Activated naive CD8-positive, alpha-beta T cell treated with anti-CD3 and anti-CD28 coated beads, Interleukin-2, amount 10 ng/mL, durations not matched to agents 7 days and 5 days (primary cell): ENCODE measurements at places on chromosomes 7 and 10. TPM values are rescaled to one million over a fixed set of nuclear protein-coding genes. Genes with fewer than 3 reads are reported as not detected.

DNA sequence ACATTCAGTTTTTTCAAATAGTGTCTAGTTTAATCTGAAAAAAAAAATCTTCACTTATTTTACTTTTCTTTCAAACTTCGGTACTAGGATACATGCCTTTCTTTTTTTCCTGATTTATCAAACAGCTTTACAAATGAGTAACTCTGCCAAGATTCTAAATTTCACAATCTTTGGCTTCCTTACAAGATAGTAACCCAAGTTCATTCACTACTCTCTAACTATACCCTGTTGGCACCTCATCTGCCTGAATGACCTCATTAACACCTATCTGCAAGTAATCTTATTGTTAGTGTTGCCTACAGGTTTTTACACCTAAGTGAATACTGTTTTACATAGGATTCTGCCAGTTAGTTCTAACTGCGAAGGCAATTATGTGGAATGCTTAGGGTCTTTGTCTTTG is 159.8 kb downstream of the FOXP2 start:
- H3K27me3 ChIP-seq = no peaks in the 10 kb centered on the region
- no peak overlapping the region for H3K4me3 ChIP-seq
- no peak for DNase-seq
- no peaks in the 10 kb centered on the region for H3K4me1 ChIP-seq
- H3K36me3 ChIP-seq = no peaks in the 10 kb centered on the region

GRCh38 chr10:23331567-23332301 is 12.9 kb downstream of the C10orf67 start:
- no peaks in the 10 kb centered on the region for H3K4me1 ChIP-seq
- no peak overlapping the region for H3K4me3 ChIP-seq
- H3K27me3 ChIP-seq = peaks cover 3% of the 10 kb centered on the region
- peaks cover 4% of the 10 kb centered on the region for H3K36me3 ChIP-seq
- no peak overlapping the region for H3K27ac ChIP-seq

LRIT1 gene
- not detected for total RNA-seq

DNA sequence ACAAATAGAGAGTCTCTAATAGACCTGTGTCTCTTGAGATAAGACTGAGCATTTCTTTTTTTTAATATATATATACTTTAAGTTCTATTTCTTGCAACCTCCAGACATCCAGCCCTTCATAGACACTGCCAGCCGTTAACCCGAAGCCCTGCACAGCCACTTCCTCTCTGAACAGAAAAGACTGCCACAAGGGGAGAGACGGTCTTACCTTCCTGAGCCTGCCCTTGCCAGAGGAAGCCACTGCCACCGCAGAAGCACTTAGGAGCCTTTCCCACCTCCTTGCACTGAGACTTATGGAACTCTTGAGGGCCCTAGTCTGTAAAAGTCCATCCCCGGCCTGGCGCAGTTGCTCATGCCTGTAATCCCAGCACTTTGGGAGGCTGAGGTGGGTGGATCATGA is 31.8 kb upstream of the PRSS1 start:
- H3K4me1 ChIP-seq = peaks cover 52% of the 10 kb centered on the region
- H3K27ac ChIP-seq = peak overlapping the region; percentile 84
- H3K27me3 ChIP-seq = no peaks in the 10 kb centered on the region
- peaks cover 2% of the 10 kb centered on the region for H3K36me3 ChIP-seq
- H3K4me3 ChIP-seq = peak overlapping the region; percentile 77

DNA sequence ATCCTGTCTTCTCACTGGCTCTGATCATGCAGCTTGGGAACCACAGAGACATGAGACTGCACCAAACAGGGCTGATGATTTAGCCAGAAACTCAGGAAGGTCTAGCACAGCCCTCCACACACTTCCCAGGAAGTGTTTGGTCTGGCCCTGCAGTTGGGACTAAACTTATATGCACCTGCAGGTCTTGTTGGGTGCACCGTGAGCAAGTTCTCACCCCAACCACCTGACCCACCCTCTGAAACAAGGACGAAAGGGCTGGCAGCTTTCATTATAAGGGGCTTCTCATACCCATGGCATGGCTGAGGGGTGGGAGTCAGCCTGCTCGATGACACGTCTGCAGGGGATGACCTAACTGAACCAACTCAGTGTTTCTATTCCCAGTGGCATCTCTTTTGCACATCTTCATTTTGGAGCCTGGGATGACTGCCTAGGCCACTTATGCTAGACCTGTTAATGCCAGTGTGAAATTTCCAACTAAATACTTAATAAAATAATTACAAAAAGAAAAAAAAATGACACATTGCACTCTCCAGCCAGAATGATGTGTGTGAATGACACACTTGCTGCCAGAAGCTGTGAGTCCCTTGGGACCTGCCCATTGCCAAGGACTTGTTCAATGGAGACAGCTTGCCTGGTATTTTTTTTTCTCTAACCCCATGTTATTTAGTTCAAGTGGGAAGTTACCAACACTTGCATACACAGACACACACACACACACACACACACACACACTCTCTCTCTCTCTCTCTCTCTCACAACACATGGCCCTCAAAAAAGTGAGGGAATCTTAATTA is 102.6 kb downstream of the NEURL1 start:
- no peak overlapping the region for H3K4me3 ChIP-seq
- no peak for DNase-seq
- H3K36me3 ChIP-seq = no peaks in the 10 kb centered on the region
- H3K27ac ChIP-seq = no peak overlapping the region
- no peaks in the 10 kb centered on the region for H3K27me3 ChIP-seq

GRCh38 chr7:149638566-149639320 is 134.6 kb downstream of the ZNF467 start:
- no peak for DNase-seq
- H3K36me3 ChIP-seq = no peaks in the 10 kb centered on the region
- no peaks in the 10 kb centered on the region for H3K4me1 ChIP-seq
- no peak overlapping the region for H3K27ac ChIP-seq
- no peak overlapping the region for H3K4me3 ChIP-seq
- H3K27me3 ChIP-seq = peaks cover 6% of the 10 kb centered on the region

HOXA9 gene
- not detected for total RNA-seq

CPA4 gene
- total RNA-seq = not detected

DNA sequence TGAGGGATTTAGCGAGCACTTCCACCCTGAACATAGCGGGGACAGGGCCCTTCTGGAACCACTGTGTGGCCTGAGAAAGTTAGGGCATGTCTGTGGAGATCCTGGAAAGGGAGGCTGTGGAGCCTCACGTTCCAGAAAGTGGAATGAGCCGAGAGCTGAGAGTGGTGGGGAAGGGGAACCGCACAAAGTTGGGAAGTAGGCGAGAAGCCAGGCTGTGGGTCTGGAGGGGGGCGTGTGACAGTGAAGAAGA is 10.4 kb upstream of the PAX2 start:
- H3K4me3 ChIP-seq = peak overlapping the region; percentile 18
- no peak overlapping the region for H3K27ac ChIP-seq
- no peaks in the 10 kb centered on the region for H3K36me3 ChIP-seq

GRCh38 chr7:69190763-69191162 is 407.5 kb upstream of the AUTS2 start:
- no peaks in the 10 kb centered on the region for H3K27me3 ChIP-seq
- no peak overlapping the region for H3K27ac ChIP-seq
- H3K36me3 ChIP-seq = no peaks in the 10 kb centered on the region
- no peak overlapping the region for H3K4me3 ChIP-seq

GRCh38 chr10:96972264-96972663 is 140.2 kb downstream of the LCOR start:
- no peak overlapping the region for H3K27ac ChIP-seq
- H3K4me3 ChIP-seq = no peak overlapping the region
- H3K4me1 ChIP-seq = no peaks in the 10 kb centered on the region
- no peak for DNase-seq
- H3K36me3 ChIP-seq = peaks cover 3% of the 10 kb centered on the region

DNA sequence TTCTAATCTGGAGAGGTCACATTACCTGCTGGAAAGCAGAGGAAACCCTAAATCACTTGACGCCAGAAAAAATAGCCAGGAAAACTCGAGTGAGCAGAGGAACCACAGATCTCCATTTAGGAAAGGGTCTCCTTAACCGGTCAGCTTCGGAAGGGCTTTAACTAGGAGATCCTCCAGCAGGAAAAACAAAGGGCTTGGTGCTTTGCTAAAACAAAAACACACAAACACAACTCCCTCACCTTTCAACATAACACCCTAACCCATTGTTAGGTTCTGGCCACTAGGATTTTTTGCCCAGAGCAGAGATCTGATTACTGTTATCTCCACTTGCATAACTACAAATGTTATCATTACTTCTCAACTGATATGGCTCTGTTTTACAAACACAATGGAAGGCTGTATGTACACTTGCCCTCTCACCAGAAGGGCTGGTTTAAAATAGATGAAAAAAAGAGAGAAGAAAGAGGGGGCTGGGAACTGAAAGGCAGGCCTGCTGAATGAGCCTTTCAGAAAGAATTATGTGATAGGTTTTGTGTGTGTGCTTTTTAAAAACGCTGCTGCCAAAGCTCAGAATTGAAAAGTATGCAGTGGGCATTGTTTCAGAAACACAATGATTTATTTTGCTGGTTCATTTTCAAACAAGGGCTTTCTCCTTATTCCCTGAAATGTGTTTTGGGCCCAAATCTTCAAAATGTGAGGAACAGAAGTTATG is 161.5 kb downstream of the FGFR2 start:
- H3K27ac ChIP-seq = no peak overlapping the region
- no peaks in the 10 kb centered on the region for H3K4me1 ChIP-seq
- DNase-seq = no peak
- no peaks in the 10 kb centered on the region for H3K27me3 ChIP-seq
- no peaks in the 10 kb centered on the region for H3K36me3 ChIP-seq

GRCh38 chr10:35140126-35140525 is 13.5 kb downstream of the CREM start:
- no peak overlapping the region for H3K4me3 ChIP-seq
- no peak for DNase-seq
- peaks cover 37% of the 10 kb centered on the region for H3K4me1 ChIP-seq
- H3K27me3 ChIP-seq = no peaks in the 10 kb centered on the region

- H3K4me3 ChIP-seq = peak overlapping the region; percentile 51
- H3K27ac ChIP-seq = peak overlapping the region; percentile 89
- peaks cover 41% of the 10 kb centered on the region for H3K4me1 ChIP-seq
- no peaks in the 10 kb centered on the region for H3K27me3 ChIP-seq
- DNase-seq = peak; percentile 58
Observed at GRCh38 chr10:74900297-74900696, 73.9 kb downstream of the KAT6B start.

DNA sequence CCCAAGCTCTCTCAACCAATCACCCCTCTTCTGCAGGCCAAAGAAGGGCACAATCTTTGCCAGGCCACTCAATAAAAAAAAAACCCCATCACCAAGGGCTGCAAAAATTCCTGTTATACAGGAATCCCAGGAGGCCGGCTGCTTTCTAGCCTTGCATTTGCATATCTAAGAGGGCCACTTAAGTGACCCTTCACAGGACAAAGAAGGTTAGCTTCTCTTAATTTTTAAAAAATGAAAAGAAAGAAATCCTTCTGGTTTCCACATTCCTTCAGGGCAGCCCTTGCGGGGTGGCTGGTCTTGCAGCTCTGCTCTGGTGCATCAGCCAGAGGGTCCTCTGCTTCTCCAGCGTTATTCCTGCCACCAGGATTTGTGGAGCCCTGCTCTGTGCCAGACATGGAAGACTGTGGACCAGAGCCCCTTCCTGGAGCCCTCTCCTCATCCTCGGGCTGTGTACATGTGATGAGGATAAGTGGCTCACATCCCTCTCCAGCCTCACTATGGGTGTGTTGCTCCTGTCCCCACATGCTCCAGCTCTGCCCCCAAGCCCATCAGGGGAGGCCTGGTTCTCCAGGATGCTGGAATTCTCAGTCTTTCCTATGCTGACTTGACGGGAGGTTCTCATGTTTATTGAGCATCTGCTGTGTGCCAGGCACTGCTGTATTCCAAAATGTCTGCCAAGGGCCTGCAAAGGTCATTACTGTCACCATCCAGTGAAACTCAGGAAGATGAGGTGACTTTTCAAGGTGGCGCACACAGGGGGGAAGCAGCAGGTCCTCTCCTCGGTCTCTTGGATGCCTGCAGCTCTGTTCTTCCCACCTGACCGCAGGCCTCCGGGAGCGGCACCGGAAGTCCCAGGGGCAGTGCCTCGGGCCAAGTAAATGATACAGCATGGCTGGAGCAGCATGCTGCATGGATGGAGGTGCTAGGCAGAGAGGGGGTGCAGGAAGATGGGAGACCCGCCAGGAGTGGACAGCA is 67.7 kb downstream of the ARHGAP22 start:
- no peak overlapping the region for H3K4me3 ChIP-seq
- H3K27ac ChIP-seq = no peak overlapping the region
- no peaks in the 10 kb centered on the region for H3K36me3 ChIP-seq
- DNase-seq = no peak
- no peaks in the 10 kb centered on the region for H3K4me1 ChIP-seq

DNA sequence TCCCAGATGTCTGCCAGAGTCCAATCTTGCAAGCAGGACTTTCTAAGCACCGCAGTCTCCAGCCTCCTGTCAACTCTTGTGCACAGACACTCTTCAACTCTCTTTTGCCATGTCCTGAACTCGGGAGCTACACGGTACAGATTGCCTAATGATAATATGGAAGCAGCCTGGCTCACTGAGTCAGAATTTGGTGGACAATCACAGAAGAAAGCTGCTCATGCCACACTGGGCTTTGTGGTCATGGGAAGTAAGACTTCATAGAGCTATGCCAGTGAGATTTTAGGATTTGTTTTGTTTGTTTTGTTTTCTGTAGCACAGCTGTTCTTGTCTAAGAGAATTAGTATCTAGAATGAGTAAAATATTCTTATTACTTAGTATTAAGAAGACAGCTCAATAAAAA is 144.1 kb upstream of the PRSS58 start:
- no peak overlapping the region for H3K27ac ChIP-seq
- no peak for DNase-seq
- H3K27me3 ChIP-seq = peaks cover 26% of the 10 kb centered on the region
- no peaks in the 10 kb centered on the region for H3K36me3 ChIP-seq
- no peak overlapping the region for H3K4me3 ChIP-seq
- peaks cover 2% of the 10 kb centered on the region for H3K4me1 ChIP-seq

GRCh38 chr10:97500297-97500575 is 1.5 kb downstream of the UBTD1 start:
- H3K4me1 ChIP-seq = peaks cover 25% of the 10 kb centered on the region
- no peak for DNase-seq
- H3K4me3 ChIP-seq = no peak overlapping the region
- no peak overlapping the region for H3K27ac ChIP-seq

DNA sequence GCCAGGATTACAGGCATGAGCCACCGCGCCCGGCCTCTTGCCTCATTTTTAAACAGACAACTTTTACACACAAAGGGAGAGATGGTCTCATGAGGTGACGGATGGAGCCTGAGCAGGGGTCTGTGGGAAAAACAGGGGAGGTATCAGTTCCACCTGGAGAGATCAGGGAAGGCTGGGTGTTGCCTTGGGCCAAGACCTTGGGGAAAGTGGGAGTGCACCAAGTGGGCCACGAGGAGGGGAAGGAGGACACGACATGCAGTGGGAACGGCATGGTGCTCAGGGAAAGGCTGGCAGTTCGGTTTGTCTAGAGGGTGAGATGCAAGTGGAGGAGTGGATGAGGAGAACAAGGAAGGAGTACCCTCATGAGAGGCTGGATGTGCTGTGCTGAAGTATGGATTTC is 8.9 kb upstream of the ZNF777 start:
- H3K4me3 ChIP-seq = no peak overlapping the region
- H3K27ac ChIP-seq = no peak overlapping the region
- DNase-seq = no peak
- H3K4me1 ChIP-seq = no peaks in the 10 kb centered on the region

AVPI1 gene
- 2.9 TPM for total RNA-seq

GDF10 gene
- total RNA-seq = 0.11 TPM

GDF2 gene
- total RNA-seq = not detected
